Omental fat pad (tissue), 4 donors: ENCODE measurements at places on chromosomes 1 and 21.

DNA sequence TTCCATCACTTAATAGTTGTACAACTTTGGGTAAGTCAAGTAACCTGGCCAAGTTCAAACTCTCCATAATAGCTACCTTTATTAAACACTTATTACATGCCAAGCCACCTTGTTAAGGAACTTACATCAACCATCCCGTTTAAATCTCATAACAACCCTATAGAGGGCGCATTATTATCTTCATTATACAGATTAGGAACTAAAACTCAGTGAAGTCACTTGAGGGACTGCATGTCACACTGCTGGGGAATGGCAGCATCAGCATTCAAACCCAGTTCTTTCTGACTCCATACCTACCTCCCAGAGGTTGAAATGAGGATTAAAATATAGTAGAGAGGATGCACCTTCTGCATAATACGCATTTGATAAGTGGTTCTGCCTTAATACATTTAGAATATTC lies 47.1 kb upstream of the PLA2G2C start:
- no peak for DNase-seq

- no peak for DNase-seq
These were observed 58.0 kb downstream of the BEND5 start for GRCh38 chr1:48718705-48719104.

GRCh38 chr1:39973503-39974135 lies 18.7 kb downstream of the MFSD2A start:
- DNase-seq = peak; percentile 79

GRCh38 chr1:16020325-16020724 lies 1.5 kb upstream of the CLCNKA start:
- DNase-seq = no peak

DNA sequence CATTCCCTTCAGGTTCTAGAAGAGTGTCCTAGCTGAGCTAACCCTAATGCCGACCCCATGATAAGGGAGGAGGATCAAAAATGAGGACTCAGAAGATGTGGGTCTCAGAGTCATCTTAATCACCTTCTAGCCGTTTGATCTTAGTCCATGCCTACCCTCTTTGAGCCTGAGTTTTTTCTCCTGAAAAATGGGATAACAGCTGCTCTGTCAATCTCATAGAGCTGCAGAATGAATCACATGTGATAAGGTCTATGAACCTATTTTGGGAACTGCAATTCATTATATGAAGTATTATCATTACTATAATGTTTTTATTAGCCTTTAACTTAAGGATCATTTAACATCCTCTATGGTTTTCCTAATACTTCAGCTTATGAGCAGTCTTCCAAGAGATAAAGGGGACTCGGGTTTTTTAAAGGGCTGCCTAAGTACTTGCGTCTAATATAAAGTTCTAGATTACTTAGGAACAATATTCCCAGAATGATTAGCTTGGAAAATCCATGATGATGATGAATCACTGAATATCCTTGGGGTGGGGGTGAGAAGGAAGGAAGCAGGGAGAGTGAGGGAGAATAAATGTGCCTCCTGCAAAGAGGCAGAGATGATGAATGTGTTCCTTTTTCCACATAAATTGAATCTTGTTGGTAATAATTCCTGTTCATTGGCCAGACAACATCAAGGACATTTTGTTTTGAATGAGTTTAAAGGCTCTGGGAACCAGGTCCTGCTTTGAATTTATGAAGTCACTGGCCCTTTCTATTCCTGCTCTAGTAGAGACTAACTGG lies 66.8 kb downstream of the COLGALT2 start:
- no peak for DNase-seq

- no peak for DNase-seq
These were observed 376.8 kb downstream of the SEC16B start for GRCh38 chr1:177593105-177593504.

- no peak for DNase-seq
These were observed 115.5 kb downstream of the RERE start for GRCh38 chr1:8701794-8702471.

- DNase-seq = no peak
These were observed 6.2 kb downstream of the MTARC2 start for GRCh38 chr1:220754212-220754917.

DNA sequence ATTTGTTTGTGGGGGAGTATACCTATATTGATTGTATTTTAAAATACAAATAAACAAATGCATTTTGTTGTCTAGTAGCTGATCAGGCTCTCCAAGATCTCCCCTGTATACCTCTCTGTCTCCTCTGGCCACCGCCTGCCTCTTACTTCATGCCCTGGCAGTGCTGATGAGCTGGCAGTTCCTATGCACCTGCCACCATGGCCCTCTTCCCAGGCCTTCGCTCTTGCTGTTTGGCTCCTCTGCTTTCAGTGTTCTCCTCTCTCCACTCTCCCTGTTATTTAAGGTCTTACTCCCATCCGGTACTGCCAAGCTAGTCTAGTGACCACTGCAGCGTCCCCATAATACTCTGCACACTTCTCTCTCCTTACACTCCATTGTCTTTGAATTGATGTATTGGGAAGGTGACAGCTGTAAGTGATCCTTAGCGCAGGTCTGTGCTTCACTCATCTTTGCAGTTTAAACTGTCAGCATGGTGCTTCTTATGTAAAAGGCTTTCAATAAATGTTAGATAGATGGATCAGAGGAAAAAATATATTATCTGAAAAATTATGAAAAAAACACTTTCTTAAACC lies 88.1 kb upstream of the ATP1A1 start:
- no peak for DNase-seq

- DNase-seq = no peak
These were observed 188.9 kb downstream of the NRIP1 start for GRCh38 chr21:14875704-14876523.

DNA sequence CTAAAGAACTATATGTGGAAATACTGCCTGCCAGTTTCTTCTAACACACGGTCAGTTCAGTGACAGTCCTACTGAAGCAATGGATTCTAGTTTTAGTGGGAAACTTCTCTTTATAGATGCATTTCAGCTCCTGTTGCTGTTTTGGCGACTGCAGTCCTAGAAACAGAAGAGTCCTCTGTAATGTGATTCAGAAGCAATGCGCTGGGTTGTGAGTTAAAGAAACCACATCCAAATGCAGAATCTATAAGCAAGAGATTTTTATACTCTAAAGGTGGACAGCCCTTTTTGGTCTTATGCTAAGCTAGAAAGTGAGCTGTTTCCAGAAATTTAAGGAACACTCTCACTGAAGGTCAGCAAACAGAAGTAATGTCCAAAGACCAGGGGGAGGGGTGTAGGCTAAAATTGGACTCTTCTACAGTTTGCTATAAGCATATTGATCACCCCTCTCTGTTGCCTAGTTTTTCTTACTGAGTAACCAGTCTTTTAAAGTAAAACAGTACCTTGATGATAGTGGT lies 30.8 kb downstream of the DUSP10 start:
- no peak for DNase-seq

DNA sequence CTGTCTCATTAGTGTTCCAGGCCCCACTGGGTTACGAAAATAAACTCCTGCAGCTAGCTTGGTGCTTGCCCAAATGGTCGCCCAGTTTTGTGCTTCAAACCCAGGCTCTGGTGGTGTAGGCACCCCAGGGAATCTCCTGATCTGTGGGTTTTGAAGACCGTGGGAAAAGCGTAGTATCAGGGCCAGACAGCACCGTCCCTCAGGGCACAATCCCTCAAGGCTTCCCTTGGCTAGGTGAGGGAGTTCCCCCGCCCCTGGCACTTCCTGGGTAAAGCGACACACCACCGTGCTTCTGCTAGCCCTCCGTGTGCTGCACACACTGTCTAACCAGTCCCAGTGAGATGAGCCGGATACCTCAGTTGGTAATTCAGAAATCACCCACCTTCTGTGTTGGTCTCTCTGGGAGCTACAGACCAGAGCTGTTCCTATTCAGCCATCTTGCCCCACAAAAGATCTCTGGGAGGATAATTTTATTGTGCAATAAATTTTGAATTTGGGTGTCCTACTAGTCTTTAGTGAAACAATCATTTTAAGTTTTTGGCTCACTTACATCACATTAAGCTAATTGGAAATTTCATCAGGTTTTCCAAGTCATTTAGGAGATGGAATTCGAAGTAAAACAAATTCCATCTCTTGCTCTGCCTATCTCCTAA lies 9.4 kb upstream of the SLC25A24 start:
- DNase-seq = no peak

DNA sequence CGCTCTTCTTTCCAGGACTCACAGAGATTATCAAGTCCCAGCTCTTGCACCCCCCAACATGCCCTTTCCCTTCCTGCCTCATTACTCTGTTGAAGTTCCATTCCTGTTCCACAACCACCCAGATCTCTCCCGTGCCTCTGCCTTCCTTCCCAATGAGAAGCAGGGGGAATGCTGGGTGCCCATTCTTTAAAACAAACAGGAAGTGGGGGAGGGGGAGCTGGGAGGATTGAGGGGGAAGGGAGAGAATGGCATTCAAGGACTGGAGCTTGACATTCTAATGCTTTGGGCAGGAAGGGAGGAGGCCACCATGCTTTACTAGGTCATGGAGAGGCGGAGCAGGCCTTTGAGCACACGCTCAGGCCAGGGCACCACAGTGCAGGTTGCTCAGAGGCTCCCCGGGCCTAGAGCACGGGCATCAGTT lies 150.3 kb upstream of the IRF2BP2 start:
- no peak for DNase-seq

- DNase-seq = no peak
These were observed 23.1 kb downstream of the RHBDL2 start for GRCh38 chr1:38918568-38918967.

- no peak for DNase-seq
These were observed 35.8 kb downstream of the SSBP3 start for GRCh38 chr1:54370287-54370989.

- no peak for DNase-seq
These were observed 5.7 kb downstream of the TMEM50A start for GRCh38 chr1:25343872-25344271.

GRCh38 chr21:25733859-25734653 lies 648 bp downstream of the ATP5PF start:
- DNase-seq = no peak

DNA sequence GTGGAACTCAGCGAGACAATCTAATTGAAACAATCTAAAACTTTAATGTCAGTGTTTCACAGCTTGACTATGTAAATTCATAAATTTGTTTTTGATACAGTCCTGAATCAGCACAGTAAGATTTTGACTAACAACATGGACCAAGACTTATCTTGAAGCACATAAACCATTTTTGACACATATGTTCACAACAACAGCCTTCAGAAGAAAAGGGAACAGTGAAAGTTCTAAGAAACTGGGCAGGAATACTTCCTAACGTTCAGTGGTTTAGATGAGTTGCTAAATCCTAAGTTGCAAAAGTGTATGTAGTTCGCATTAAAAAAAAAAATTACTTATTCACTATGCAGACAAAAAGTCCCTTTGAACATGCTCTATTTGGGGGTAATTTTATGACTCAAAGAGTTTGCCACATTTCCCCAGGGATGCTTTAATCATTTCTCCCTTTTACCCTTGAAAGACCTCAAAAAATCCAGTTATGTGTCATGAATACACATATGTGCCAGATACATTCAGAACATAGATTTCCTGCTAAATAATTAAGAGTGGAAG lies 120.2 kb downstream of the MRPL39 start:
- no peak for DNase-seq

DNA sequence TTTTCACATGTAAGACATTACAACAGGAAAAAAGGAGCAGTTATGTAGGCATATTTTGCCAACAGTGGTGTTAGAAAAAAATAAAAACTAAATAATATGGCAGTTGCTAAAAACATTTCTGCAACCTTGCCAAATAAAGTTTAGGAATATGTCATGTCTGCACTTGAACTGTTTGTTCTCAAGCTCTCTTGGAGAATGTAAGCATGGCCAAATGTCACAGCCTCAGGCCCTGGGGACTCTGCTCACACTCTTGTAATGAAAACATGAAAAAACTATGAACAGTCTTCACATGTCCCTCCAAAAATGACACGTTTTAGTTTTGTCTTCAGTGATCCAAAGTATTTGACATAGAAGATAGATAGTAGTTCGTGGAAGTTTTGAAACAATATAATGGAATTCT lies 753.3 kb downstream of the LTN1 start:
- DNase-seq = no peak

DNA sequence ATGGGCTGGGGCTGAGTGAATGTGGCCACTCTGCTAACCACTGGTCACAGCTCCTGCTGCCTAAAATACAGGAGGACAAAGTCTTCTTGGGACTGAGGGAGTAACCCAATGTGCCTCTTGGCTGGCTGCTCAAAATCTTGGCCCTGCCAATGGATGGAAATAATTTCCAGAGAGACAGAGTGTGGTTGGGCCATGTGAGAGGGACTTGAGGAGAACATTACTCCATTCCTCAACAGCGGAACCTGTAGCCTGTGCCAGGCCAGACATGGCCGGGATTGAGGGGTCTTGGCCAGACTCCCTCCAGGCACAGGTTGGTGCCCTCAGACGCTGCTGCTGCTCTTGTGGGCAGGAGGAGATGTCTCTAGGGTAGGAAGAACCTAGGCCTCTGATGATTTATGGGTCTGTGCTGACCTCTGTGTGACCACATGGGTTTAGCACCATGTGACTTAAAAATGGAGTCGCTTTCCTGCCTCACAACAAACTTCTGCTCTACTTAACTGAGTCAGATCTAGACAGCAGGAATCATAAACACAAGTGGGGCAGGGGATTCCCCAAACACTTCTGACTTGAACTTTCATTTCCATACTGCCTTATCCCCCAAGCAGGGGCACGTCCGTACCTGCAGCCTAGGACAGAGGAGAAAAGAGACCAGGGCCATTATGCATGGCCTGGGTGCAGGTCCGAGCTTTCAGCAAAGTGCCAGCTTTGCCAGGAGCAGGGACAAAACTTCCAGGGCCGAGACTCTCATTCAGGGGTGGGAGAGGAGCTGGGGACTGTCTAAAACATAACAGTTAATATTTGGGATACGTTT lies 79.2 kb downstream of the CD34 start:
- DNase-seq = no peak

- no peak for DNase-seq
These were observed 37.2 kb downstream of the ADSS2 start for GRCh38 chr1:244414543-244414942.
